ENCODE measurements at places on chromosomes 4 and X. TPM values are rescaled to one million over a fixed set of nuclear protein-coding genes. Genes with fewer than 3 reads are reported as not detected.

S100G gene
- not detected for total RNA-seq

- no peak for DNase-seq
These were observed 1898.0 kb upstream of the PCDH7 start for GRCh38 chr4:28822163-28822562.

DNA sequence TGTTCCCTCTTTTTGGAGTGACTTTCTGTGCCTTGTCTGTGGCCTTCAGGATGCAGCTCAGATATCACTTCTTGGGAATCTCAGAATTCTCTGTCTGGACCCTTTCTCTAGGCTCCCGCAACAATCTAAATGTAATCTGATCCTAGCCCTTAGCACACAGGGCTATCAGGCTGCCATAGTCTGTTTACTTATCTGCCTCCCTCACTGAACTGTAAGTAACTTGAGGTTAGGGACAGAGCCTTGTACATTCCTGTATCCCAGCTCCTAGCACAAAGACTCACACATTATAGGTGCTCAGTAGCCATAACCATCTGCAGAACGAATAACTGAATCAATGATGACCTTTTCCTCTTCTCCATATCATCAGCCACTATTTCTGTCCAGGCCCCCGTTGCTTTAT is 69.5 kb downstream of the RTL9 start:
- no peak for DNase-seq

PPA2 gene
- 116 TPM for total RNA-seq

SOD3 gene
- not detected for total RNA-seq

GRCh38 chr4:78218260-78218659 is 161.1 kb downstream of the FRAS1 start:
- no peak for DNase-seq

DNA sequence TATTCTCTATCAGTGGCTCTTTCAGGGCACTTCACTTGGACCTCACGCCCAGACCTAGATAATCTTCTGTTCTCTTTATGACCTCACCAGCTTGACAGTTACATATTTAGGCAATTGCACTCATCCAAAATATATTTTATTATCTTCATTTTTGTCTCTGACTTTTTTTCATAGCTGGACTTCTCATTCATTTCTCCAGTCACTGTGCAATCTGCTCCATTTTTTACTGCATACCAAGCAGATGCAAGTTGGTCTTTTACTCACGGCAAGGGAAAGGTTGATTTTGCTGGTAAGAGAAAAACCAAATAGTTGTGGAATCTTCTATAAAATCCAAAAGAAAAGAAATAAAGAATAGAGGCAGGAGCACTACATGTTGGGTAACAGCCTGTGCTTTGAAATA is 31.7 kb downstream of the MAD2L1 start:
- no peak for DNase-seq

DNA sequence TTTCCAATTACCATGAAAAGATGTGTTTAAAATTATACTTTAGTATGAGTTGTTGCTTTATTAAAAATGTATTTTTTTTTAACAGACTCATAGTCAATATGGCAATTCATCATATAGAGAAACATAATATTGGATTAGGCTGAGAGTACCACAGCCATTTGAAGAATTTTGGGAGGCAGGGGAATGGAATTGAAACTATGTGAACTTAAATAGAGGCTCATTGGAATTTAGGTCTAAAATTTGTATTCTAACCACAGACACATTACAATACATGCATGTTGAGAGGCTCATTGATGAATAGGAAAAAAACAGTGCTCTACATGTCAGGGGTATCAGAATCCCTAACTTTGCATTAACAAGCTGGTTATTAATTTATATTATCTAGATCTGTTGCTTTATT is 269.6 kb downstream of the DKK2 start:
- DNase-seq: no peak

GRCh38 chrX:1330605-1331004 is 6.0 kb upstream of the IL3RA start:
- no peak for DNase-seq

- DNase-seq: no peak
These were observed 675.4 kb downstream of the RAPGEF2 start for GRCh38 chr4:159778298-159778697.

RTL5 gene
- total RNA-seq: not detected

GRCh38 chrX:48590203-48591103 is 6.8 kb upstream of the WDR13 start:
- DNase-seq: peak; percentile 76

RAB40A gene
- 0.17 TPM for total RNA-seq

CT47C1 gene
- total RNA-seq: not detected

GRCh38 chr4:31422006-31422405 is 701.8 kb downstream of the PCDH7 start:
- no peak for DNase-seq

DNA sequence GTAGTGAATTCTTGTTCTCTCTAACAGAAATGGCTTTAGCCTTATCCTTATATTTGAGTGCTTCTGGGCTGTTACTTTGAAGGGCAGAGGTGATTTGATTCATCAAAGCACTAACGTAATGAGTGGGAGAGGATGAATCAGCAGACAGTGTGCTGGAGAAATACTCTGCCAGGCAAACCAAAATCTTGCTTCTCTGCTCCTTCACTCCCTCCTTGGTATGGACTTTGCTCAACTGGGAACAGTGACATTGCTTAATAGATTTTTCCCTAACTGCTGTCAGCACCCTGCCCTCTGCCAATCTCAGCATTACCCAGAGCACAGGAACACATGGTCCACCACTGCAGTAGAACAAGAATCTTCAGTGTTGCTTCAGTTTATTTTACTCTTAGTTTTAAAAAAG is 56.0 kb downstream of the PDLIM5 start:
- DNase-seq: peak; percentile 95

DNA sequence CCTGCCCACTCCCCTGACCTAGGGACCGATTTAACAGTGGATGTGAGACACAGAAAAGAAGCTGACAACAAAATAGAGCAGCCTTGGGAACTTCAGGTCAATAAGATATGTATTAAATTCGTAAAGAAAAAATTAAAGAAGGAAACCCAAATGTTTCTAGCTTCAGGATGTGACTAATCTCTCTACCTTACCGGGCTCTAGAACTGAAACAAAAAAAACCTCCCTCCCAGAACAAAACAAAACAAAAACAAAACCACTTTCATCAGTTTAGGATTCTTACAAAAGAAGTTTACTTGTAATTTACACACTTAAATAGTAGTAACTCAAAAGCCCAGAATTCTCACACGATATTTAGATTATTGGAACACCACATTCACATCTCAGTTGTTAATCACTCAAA is 185.8 kb upstream of the RPS6KA3 start:
- DNase-seq: no peak

DNA sequence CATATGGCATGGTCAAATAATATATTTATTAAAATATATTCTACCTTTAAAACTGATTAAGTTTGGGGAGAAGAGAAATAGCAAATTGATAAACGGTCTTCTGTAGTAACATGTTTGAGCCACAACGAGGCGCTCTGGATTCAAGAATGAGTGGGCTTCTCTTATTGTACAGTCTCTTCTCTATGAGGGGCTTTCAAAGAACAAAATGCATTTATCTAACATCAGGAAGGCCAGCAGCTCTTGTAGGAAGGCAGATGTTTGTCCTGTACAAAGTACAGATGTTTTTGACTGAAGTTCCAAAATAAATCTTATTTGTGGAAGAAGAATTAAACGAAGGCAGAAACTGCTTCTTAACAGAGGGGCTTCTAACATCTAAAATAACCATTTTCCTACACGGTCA is 153.6 kb downstream of the RASL11B start:
- peak; percentile 34 for DNase-seq

DNA sequence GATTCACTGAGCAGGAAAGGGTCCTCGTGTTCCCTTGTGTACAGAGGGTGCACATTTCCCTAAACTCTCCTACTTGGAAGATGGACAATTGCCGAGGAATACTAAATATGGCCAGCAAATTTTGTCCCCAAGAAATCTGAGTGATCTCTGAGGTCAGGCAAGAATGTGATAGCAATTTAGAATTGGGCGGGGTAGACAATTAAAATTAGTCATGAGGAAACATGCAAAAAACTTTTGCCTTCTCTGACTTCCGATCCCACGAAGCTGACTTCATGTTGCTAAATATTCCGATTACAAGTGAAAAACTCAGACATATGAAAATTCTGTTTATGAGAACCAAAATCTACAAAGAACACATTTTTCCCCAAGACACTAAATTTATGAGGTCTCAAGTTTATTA is 453.9 kb upstream of the ZFP42 start:
- no peak for DNase-seq

GRCh38 chrX:151239751-151240150 is 63.4 kb downstream of the GPR50 start:
- no peak for DNase-seq

GRCh38 chr4:65021737-65022136 is 612.5 kb upstream of the TECRL start:
- no peak for DNase-seq

GDPD2 gene
- not detected for total RNA-seq

CT45A10 gene
- total RNA-seq: not detected

- no peak for DNase-seq
These were observed 17.5 kb downstream of the TRAPPC2 start for GRCh38 chrX:13716905-13717304.
